NCI-H510A (cell line): ENCODE measurements at places on chromosomes 11 and 22.

- no peak for DNase-seq
These were observed 507.4 kb downstream of the METTL15 start for GRCh38 chr11:28615542-28615941.

DNA sequence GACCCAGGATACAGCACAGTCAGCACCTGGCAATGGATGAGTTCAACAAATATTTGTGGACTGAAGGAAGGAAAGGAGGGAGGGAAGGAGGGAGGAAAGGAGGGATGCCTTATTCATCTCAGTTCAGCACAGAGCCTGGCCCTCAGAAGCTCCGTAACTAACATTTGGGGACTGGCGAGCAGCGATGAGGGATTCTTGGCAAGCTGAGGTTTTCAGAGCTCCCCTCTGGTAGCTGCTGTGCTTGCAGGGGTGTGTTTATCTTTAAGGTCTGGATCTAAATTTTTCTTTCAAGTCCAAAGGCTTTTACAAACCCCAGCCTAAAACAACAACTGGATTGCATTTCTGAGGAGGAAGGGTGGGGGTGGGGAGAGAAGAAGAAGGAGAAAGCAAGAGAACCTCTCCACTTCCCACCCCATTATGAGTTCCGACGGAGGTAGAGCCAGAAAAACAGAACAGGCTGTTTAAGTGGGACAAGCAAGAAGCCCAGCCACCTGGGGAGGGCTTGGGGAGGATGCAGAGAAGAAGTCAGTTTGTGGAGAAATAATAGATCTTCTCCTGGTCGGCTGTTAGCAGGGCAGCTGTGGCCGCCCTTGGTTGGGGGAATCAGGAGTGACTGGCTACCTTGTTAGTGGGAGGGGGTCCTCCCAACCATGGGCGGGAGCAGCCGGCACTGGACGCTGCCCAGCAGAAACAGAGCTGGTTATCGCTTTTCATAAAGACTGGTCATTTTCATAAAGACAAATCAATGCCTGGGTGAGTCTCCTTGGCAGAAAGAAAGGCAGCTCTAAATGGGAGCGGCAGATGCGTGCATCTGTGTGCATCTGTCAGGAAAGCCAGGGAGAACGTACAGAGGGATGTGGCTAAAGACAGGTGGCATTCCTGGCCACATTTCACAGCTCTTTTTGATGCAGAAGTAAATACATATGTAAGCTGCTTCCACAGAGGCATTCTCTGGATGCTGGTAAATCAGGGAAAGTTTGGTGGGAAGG lies 78.0 kb downstream of the TSPAN18 start:
- no peak for DNase-seq

DNA sequence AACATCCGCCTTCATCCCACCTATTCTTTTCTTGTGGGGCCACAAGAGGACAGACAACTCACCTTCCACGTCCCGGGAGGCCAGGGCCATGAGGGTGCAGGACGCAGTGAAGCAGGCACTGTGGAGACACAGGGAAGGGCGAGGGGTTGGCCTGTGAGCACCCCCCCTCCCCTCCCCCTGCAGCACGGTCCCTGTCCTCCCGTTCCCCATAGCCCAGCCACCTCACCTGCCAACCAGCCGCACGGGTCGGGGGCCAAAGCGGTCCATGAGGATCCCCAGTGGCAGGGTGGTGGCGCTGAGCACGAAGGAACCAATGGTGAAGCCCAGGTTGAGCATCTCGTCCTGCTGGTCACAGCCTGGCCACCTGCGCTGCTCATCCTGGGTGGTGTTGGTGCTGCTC lies 14.6 kb downstream of the SLC43A1 start:
- no peak for DNase-seq

DNA sequence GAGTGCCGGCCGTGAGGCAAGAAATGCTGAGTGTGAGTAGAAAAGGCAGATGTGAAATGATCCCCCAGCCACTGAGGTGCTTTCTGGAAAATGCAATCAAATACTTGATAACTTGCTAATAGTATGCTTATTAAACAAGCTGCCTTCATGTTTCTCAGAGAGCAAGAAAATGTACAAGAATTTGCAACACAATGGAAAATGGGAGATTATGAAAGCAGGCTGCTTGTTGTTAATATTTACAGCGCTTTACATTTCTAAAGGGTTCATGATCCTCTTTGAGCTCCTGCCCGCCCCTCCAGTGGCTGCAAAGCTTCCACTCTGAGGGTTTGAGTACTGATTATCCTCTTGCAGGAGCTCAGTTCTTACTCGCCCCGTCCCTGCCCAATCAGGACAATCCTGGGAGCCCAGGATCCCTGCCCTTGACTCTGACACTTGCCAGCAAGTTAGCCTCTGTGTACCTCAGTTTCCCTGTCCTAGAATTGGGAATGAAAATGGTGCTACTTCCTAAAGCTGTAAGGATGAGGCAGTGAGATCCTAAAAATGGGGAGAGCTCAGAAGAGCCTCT lies 645.1 kb downstream of the TBC1D22A start:
- DNase-seq, result no peak

- no peak for DNase-seq
These were observed 1.9 kb downstream of the NNMT start for GRCh38 chr11:114297806-114298709.

- no peak for DNase-seq
These were observed 670 bp downstream of the LSP1 start for GRCh38 chr11:1853376-1854131.

DNA sequence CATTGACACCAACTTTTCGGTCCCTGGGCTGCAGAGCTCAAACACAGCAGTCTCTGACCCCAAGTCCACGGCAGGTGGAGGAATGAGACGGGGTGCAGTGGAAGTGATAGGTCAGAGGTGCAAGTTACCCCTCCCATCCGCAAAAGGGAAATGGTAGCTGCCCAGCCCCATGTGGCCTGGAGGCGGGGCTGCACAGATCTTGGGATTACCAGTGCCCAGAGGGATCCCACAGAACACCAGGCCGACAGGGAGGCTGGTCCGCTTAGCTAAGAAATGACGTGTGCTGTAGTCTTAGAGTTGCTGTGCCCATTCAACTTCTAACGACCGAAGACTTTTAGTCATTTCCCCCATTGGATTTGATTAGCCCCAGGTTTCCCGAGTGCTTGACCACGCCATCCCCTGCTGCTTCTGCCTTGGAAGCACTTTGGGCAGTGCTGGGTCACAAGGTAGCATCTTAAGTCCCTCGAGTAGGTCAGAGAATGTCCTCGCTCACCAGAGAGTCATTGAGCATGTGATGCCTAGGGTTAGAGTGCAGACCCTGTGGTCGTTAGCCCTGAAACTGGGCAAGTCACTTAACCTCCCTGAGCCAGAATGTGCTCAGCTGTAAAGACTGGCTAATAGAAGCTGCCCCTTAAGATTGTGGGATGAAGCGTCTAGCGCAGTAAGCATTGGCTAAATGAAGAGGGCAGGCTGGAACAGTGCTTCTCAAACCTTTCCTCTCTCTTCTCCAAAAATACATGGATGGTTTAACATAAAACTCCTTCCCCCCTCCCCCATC lies 4.2 kb downstream of the PTGDR2 start:
- DNase-seq, result no peak

DNA sequence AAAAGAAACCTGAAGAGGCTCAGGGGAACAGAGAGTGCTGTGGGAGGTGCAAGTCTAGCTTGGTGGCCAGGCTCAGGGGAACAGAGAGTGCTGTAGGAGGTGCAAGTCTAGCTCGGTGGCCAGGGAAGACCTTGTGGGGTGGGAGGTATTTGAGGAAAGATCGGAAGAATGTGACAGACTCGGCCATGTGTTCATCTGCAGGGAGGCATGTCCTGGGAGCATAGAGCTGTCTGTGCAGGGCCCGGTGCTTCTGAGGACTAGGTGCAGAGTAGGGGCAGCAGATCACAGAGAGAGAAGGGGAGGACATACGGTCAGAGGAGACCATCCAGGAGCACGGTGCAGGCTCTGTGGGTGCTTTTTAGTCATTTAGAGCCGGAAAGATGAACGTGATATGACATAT lies 10.8 kb downstream of the IFITM10 start:
- DNase-seq, result no peak

DNA sequence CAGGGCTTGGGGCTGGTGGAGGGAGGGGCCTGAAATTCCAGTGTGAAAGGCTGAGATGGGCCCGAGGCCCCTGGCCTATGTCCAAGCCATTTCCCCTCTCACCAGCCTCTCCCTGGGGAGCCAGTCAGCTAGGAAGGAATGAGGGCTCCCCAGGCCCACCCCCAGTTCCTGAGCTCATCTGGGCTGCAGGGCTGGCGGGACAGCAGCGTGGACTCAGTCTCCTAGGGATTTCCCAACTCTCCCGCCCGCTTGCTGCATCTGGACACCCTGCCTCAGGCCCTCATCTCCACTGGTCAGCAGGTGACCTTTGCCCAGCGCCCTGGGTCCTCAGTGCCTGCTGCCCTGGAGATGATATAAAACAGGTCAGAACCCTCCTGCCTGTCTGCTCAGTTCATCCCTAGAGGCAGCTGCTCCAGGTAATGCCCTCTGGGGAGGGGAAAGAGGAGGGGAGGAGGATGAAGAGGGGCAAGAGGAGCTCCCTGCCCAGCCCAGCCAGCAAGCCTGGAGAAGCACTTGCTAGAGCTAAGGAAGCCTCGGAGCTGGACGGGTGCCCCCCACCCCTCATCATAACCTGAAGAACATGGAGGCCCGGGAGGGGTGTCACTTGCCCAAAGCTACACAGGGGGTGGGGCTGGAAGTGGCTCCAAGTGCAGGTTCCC lies at the start of gene APOC3:
Gene APOC3, plus strand, starts transcription at position 383 of the 659 bp plus-strand sequence. CDS start 676 bp downstream, outside the sequence.
- DNase-seq, result no peak

GRCh38 chr22:38049812-38050619 lies 7.2 kb upstream of the PICK1 start:
- DNase-seq, result no peak

GRCh38 chr11:79273781-79274180 lies 167.0 kb downstream of the TENM4 start:
- DNase-seq, result no peak

GRCh38 chr22:50089231-50089630 lies 575 bp upstream of the MOV10L1 start:
- DNase-seq, result no peak

GRCh38 chr11:45473341-45473895 lies 187.3 kb upstream of the SYT13 start:
- DNase-seq, result no peak

DNA sequence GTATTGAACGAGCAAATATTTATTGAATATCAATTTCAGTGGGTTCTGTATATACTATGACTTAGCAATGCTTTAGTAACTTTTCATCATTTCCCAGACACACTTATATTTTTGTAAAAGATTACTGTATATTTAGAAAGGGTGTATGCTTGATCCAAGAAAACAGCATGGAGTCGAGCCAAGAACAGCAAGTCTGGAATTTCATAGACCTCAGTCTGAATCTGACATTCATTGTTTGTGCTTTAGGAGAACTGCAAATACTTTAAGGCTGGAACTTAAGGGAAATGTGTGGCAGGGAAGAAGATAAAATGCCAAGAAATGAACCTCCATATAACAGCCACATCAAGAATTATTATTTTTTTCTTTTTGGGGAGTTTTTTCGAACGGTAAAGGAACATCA lies 1156.8 kb downstream of the LRRC4C start:
- DNase-seq, result no peak

DNA sequence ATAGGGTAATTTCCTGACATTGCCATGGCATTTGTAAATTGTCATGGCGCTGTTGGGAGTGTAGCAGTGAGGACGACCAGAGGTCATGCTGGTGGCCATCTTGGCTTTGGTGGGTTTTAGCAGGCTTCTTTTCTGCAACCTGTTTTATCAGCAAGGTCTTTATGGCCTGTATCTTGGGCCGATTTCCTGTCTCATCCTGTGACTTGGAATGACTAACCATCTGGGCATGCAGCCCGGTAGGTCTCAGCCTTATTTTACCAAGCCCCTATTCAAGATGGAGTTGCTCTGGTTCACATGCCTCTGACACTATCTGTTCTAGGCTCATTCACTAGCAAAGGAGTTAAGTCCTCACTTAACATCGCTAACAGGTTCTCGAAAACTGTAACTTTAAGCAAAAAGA lies 1374.2 kb downstream of the FAM181B start:
- DNase-seq, result no peak

- no peak for DNase-seq
These were observed 23.3 kb downstream of the ZBTB16 start for GRCh38 chr11:114082767-114083181.

- no peak for DNase-seq
These were observed 58.4 kb downstream of the PPFIBP2 start for GRCh38 chr11:7572001-7572712.

- DNase-seq, result peak; percentile 66
These were observed 31.6 kb upstream of the JAM3 start for GRCh38 chr11:134037046-134037908.
